NCI-H2107 (cell line): ENCODE measurements at places on chromosomes 1 and 21.

- no peak for DNase-seq
Measured at GRCh38 chr21:36762642-36763041, 63.7 kb downstream of the SIM2 start.

- no peak for DNase-seq
Measured at GRCh38 chr1:23185381-23185780, 16.7 kb upstream of the LUZP1 start.

GRCh38 chr1:30586671-30587070 lies 136.7 kb downstream of the MATN1 start:
- no peak for DNase-seq

- no peak for DNase-seq
Measured at GRCh38 chr21:35208104-35208503, 159.0 kb upstream of the RUNX1 start.

GRCh38 chr1:113534130-113534817 lies 144.0 kb downstream of the MAGI3 start:
- no peak for DNase-seq

- no peak for DNase-seq
Measured at GRCh38 chr1:12714710-12715475, 1.0 kb upstream of the AADACL3 start.

GRCh38 chr1:16152481-16153087 lies 3.3 kb downstream of the EPHA2 start:
- DNase-seq, result no peak

- no peak for DNase-seq
Measured at GRCh38 chr1:89274411-89274857, 1.8 kb upstream of the GBP5 start.

DNA sequence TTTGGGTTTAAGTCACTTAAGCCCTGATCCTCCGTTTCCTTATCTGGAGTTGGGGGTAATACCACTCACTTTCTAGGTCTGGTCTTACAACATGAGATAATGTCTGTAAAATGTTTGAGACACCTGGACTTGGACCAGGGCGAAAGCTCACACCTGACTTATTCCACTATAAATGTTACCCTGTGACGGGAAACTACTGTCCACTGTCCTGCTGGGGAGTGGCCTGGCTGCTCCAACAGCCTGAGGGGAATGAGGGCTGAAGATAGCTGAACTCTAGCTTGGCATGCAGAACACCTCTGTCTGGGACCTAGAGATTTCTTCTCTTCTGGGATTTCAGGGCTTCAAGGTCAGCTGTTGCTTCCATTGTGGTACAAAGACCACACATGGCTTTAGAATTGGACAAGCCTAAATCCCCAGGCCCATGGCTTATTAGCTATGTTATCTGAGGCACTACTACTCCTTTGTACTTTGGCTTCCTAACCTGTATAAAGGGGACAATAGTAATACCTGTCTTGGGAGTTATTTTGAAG lies 9.5 kb upstream of the A3GALT2 start:
- no peak for DNase-seq

- DNase-seq, result no peak
Measured at GRCh38 chr1:4977701-4978100, 323.3 kb downstream of the AJAP1 start.

- DNase-seq, result no peak
Measured at GRCh38 chr1:38487396-38487795, 372.2 kb downstream of the RRAGC start.

DNA sequence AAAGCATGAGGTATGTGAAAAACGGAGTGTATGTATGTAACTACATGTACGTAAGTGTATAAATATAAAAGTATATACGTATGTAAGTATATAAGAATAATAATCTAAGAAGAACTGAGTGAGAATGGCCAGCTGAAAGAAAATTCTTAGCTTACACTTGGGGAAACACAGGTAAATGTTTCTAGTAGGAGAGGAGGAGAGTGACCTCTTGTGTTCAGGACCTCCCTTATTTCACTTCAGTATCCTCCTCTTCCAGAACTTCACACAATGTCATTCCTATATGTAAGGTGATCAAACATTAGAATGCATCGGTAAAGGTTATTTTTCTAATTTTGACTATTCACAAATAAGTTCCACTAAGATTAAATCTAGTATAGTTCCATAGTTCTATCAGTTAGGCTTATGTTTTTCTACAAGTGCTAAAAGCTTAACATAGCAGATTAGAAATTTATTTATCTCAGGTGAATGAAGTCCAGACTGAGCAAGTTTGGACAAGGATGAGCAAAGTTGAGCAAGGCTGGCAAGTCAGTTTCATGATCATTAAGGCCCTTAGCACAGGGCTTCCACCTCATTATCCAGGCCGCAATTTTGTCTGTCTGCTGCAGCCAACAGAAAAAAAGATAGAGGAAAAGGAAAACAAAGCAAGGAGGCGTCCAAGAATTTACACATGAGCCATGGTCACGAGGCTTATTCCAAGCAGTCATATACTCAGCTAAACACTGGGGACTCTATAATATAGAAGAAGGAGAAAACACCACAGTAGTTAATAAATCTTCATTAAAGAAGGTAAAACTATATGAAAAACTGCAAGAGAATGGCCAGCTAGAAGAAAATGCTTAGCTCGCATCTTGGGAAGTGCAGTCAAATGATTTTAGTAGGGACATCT lies 7.1 kb upstream of the MROH9 start:
- no peak for DNase-seq

DNA sequence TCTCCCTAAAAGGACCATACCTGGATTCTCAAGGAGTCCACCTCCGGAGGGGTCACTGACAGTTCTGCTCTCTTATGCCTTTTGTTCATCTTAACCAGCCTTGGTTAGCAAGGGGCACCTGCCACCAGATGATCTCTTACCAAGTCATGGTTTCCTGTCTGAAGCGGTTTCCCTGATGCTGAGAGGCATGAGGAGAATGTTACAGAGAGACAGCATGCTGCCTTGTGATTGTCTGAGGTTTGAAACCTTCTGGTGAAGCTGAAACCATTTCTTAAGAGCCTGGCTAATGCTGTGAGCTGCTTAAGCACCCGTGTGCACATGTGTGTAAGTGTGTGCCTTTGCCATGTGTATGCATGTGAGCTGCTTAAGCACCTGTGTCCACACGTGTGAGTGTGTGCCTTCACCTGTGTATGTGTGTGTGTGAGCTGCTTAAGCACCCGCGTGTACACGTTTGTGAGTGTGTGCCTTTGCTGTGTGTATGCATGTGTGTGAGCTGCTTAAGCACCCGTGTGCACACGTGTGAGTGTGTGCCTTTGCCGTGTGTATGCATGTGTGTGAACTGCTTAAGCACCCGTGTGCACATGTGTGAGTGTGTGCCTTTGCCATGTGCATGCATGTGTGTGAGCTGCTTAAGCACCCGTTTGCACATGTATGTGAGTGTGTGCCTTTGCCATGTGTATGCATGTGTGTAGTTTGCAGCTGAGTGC lies 136.4 kb upstream of the COL6A1 start:
- DNase-seq, result no peak

- no peak for DNase-seq
Measured at GRCh38 chr1:182953826-182954225, 860 bp upstream of the SHCBP1L start.

DNA sequence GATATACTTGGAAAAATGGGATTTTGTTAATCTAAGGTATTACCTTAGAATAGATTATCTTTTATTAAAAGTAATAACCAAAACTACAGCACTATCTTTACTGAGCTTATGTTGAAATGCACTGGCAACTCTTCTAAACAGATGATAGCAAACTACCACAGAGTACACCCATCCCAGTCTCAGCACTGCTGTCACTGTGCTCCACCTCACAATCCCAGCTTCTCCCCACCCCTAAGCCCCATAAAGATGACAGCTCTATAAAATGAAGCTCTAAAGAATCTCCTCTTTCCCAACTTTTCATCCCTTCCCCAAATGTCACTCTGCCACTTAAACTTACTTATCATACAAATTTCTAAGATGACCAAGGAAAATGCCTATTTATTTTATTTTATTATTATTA lies 6.4 kb downstream of the DSTYK start:
- DNase-seq, result no peak

DNA sequence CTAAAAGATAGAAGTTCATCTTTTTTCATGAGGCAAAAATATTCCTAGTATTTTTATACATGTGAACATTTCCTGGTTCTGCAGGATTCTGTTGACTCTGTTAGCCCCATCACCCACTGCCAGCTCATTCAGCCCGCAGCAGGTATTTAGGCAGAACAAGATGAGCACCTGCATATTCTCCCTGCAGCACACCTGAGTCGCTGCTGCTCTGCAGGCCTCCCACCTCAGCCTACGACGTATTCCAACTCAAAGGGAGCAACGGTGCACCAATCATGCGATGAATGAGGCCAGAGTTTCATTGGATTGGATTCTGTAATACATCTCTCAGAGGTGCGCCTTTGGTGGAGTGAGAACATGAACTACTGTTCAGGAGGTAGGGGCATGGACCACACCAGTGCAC lies 87.6 kb downstream of the CNIH3 start:
- DNase-seq, result no peak

- DNase-seq, result no peak
Measured at GRCh38 chr1:204191456-204191855, 4.8 kb downstream of the KISS1 start.

DNA sequence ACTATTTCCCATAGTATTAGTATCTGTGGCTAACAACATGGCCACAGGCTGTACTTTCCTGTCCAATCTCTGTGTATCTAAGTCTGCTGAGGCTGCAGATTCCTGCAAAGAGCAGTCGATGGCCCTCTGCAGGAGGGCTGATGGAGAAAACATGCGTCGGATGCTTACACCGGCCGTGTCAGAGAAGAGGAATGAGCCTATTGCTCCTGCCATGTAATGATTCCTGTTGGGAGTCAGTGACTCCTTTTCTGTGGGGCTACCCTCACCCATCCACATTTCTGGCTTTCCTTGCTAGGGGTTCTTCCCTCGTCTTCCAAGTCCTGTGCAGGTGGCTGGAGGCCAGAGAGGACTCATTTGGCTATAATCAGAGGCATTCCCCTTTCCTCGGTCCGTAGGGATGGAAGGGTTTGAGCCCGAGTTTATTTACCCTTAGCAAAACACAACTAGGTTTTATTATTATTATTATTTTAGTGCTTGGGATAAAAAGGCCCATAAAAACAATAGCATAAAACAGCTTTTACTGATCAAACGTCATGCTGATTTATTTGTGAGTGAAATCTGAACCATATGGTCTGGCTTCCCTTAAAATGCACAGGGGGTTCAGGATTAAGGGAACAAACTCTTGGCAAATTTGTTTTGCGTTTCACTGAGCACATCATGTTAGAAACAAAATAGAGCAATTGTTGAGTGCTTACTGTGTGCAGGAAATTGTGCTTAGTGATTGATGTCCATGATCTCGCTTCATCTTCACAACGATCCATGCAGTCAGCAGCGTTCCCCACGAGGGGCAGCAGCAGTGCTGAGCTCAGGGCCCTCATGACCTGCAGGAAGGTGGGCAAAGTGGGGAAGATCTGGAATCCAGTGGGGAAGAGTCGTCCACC lies 70.8 kb downstream of the KIF26B start:
- DNase-seq, result no peak

DNA sequence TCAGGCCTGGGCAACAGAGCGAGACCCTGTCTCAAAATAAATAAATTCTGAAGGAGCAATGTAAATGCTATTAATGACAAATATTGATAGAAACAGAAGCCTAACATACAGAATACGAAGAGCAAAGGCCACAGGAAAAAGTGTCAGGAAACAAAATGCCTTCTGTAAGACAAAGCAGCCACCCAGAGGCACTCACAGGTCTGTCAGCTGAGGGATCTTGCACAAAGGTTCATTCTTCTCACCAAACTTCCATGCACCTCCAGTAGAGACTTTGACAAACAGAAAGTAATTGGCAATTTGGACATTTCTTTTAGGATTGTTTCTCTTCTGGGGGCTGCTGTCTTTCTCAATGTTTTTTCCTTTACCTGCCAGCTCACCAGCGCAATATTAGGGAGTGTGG lies 1.2 kb upstream of the ALDH9A1 start:
- DNase-seq, result no peak
